A549 (cell line): ENCODE measurements at places on chromosomes 1 and 21.
A peak's percentile ranks its signal among the peaks of the same experiment; 100 is the strongest.

- DNase-seq = no peak
Observed at GRCh38 chr1:3735027-3735681, 17.1 kb upstream of the CCDC27 start.

- DNase-seq = peak; percentile 57
Observed at GRCh38 chr1:30707412-30708360, 15.7 kb downstream of the MATN1 start.

DNA sequence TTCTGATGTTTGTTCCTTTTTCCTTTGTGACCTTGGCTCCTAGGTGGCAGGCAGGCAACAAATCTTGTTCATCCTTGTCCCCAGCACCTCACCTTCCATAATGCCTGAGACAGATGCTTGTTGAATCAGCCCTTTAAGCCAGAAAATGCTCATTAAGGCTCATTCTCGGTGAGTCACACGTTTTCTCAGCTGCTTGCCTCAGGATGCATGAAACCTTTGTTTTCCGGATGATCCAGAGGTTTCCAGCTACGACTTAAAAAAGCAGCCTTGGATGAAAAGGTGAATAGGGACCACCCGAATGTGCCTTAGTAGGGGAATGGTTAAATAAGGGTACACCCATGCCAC lies 4.6 kb upstream of the ATP13A2 start:
- no peak for DNase-seq

GRCh38 chr1:36906555-36906954 lies 127.8 kb downstream of the GRIK3 start:
- DNase-seq = no peak

- no peak for DNase-seq
Observed at GRCh38 chr1:51230501-51231078, 5.5 kb upstream of the RNF11 start.

DNA sequence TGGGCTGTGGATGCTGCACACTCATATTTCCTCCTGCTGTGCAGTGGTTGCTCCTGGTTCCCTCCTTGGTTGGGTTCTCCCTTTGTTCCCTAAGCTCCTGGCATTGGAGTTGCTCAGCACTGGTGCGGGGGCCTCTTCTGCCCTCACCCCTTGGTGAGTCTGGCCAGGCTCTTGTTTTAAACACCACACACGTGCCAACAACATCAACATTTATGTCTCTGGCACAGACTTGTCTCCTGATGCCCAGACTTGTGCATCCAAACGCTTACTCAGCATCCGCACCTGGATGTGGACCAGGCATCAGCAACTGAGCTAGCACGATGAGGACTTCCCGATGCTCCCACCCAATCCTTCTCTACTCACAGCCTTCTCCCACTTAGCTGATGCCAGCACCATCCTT lies 627.6 kb downstream of the NPHP4 start:
- DNase-seq = no peak

DNA sequence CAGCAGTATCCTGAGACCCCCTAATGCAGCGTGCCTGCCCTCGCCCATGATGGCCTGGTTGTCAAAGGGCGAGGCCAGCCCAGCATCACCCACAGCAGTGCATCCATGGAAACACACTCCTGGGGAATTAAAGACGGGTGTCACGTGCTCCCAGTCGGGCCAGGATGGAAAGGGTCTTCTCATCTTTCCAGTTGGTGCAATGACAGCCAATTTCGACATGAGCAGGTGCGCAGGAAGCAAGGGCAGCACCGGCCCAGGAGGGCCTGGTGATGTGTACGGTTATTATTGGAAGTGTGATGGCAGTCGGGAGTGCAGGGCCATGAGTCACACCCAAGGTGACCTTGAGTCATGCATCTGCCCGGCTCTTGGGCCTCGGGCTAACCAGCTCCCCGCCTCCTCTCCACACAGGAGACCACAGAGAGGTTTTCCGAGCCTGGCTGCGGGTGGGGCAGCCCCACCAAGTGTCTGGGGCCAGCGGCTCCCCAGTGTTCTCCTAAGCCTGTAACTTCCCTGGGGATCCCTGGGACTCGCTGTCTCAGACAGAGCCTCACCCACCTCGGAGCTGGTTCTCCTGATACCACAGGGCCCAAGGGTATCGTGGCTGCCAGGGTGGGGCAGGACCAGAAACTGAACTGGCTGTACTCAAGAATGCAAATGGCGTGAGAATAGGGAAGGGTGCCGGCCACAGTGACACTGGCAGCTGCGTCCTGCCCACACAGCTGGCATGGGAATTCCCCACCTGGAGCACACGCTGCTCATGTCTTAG lies 119.8 kb downstream of the SIK1 start:
- peak; percentile 56 for DNase-seq

GRCh38 chr1:170755795-170756194 lies 91.9 kb downstream of the PRRX1 start:
- DNase-seq = no peak

DNA sequence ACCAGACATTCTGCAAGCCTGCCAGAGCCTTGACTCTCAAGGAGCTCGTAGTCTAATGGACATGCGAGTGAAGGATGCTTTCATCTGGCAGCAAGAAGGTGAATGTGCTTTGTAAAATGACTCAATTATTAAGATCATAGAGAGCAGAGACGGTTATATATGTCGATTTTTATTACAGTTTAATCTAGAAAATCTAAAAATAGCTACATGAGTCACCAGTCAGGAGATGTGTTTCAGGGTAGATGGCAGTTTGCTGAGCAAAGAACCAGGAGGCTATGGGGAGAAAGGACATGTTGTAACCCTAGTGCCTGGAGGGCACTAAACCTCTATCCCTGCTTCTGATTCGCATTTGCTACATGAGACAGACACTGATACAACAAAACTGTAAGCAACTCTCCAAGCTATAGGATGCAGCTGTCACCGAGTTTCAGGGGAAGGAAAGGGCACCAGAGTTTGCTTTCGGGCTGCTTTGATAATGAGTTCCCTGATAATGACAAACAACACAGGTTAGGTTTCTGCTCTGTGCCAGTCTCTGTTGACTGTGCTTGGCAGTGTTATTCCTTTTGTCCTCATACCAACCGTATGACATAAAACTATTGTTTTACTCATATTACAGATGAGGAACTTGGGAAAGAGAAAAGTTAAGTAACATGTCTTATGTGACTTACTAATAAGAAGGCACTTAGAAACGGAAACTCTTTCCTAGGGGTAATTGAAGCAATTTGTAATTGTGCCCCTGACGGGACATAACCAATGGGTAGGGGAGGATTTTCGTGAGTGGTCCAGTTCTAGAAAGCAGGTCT lies 43.2 kb downstream of the C1orf198 start:
- DNase-seq = peak; percentile 49

- no peak for DNase-seq
Observed at GRCh38 chr1:237791592-237791991, 99.1 kb downstream of the ZP4 start.

DNA sequence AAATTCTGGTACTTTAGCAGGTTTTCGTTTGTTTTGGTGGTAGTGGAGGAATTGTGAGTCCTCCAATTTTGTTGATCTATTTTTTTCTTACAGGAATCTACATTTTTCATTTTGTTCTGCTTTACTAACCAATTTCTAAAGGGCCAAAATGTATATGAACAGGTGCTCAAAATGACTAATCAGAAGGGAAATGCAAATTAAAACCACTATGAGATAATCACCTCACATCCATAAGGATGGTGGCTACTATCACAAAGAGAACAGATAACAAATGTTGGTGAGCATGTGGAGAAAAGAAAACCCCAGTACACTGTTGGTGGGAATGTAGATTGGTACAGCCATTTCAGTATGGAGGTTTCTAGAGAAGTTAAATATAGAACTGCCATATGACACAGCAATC lies 134.2 kb downstream of the LMO4 start:
- no peak for DNase-seq

DNA sequence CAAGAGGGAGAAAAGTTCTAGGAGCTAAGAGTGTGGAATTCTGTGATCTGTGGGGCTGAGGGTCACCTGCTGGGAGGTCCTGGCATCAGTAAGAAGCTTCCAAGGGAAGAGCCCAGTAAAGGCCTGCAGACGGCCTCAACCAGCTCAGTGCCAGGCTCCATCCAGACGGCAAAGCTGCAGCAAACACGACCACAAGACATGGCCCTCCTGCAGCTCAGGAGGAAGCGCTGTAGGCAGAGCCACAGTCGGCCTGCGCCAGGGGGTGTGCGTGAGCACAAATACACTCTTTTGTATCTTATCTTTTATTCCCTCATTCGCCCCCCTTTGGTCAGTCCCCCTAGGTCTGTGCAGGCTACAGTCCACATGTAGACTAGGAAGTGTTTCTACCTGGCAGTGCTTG lies 13.4 kb downstream of the C1orf174 start:
- no peak for DNase-seq

- DNase-seq = no peak
Observed at GRCh38 chr1:75514270-75514669, 96.6 kb downstream of the SLC44A5 start.

- no peak for DNase-seq
Observed at GRCh38 chr1:223137455-223138085, 5.5 kb downstream of the TLR5 start.

- no peak for DNase-seq
Observed at GRCh38 chr1:80225510-80225909, 1219.0 kb upstream of the ADGRL4 start.

DNA sequence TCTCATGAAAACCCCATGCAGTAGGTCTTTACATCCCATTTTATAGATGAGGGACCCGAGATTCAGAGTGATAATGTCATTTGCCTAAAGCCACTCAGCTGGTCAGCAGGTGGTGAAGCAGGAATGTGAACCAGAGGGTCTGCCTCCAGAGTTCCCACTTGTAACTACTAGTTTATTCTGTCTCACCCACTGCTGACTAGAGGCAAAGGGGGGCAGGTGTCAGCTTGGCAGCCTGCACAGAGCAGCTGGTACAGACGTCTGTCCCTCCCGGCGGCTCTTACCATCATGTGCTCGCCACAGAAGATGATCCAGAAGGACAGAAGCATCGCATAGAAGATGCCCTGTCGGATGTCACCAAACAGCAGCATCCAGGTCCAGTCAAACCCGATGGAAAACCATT lies 82.4 kb downstream of the WLS start:
- no peak for DNase-seq

- DNase-seq = no peak
Observed at GRCh38 chr1:24443241-24443656, 27.6 kb downstream of the NIPAL3 start.

GRCh38 chr21:33479679-33480480 lies at the start of gene TMEM50B:
TSS of gene TMEM50B (minus strand) at chr21:33479974. CDS start at chr21:33468885, 11,089 bp downstream.
- DNase-seq = peak; percentile 90

DNA sequence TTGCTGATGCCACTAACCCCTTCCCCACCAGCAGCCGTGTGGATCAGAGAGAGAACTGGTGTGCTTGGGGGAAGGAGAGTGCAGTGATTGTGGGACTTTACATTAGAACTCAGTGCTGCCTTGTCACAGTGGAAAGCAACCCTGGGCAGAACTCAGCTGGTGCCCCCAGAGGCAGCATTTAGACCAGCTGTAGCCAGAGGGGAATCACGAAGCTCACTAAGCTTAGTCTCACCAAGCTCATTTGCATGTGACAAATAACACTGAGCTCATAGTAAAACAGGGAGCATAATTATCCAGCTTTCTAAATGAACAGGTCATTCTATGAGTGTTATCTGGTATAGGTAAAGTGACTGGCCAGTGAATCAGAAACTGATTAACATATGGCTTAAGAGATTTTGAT lies 9.8 kb upstream of the SMAP2 start:
- no peak for DNase-seq

DNA sequence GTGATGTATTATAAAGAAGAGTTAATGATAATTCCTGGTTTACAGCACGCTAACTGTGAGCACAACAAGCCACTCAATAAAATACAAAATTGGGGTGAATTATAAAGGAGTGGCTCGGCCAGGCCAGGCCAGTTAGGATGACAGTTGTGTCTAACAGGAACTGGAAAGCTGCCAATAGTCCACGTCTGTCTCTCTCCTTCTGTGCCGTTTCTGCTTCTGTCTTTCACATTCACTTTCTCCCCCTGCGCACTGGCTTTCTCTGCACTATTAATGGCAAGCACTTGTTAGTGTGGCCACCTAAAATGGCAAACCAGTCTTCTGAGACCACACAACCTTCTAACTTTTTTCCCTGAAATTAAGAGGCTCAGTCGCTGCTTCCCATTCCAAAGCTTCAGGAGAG lies 394.3 kb downstream of the NTNG1 start:
- no peak for DNase-seq

DNA sequence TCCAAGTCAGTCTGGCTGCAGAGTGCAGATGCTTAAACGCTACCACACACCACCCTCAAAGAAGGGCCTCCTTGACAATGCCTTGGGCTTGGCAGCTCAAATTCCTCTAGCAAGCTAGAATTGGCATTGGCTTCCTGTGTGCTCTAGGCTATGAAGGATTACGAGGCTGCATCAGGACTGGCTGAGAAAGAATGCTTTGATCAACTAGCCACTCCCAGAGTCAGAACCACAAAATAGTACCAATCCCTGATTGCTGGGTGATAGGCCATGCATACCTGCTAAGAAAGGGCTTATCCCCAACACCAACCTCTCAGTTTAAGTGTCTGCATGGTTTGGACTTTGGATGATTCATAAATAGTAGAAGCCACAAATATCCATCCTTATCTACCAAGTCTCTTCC lies 504.9 kb downstream of the OMA1 start:
- no peak for DNase-seq

GRCh38 chr1:177145106-177146070 lies 19.1 kb downstream of the ASTN1 start:
- DNase-seq = no peak
